ENCODE measurements at places on chromosomes 4 and X.
A peak's percentile ranks its signal among the peaks of the same experiment; 100 is the strongest.

GRCh38 chrX:119552508-119552907 lies 12.7 kb downstream of the STEEP1 start:
- no peak for DNase-seq

GRCh38 chrX:40622479-40623138 lies 619 bp upstream of the MPC1L start:
- no peak for DNase-seq

DNA sequence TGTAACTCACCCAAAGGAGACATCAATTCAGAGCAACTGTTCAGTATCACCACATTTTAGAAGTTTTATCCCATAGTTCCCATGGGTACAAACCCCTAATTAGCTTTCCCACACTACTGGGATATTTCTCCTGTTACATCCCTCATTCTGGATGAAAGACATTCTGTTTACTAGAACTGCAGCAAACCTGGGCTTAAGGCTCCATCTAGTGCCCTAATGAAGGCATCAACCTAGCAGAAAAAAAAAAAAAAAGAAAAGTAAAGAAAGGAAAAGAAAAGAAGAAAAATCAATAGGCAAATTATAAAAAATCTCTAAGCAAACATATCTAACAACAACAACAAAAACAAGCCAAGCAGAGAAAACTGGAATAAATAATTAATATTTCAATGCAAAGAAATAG lies 133.7 kb upstream of the CPXCR1 start:
- peak; percentile 2 for DNase-seq

GRCh38 chr4:120994521-120994920 lies 72.0 kb upstream of the PRDM5 start:
- DNase-seq, result no peak

DNA sequence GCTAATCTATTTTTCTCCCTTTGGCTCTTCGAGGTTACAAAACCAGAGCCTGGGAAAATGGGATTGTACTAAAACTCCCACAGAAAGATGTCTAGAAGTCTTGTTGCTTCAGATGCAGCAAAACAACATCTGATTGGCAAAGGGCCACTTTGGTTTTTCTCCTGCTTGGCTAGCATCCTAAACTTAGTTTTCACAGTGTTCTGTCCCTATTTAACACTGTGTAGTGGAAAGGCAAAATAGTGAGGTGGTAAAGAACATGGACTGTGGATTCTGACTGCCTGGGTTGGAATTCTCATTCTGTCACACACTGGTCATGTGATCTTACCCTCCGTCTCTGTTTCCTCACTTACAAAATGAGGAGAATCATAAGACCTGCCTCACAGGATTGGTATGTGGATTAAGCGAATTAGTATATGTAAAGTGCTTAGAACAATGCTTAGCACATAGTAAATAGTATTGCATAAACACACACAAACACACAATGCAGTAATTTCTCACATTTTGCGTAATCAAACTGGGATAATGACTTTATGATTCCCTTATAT lies 23.5 kb downstream of the TIGD2 start:
- no peak for DNase-seq

GRCh38 chr4:70842761-70843435 lies 3.2 kb upstream of the GRSF1 start:
- DNase-seq, result no peak

DNA sequence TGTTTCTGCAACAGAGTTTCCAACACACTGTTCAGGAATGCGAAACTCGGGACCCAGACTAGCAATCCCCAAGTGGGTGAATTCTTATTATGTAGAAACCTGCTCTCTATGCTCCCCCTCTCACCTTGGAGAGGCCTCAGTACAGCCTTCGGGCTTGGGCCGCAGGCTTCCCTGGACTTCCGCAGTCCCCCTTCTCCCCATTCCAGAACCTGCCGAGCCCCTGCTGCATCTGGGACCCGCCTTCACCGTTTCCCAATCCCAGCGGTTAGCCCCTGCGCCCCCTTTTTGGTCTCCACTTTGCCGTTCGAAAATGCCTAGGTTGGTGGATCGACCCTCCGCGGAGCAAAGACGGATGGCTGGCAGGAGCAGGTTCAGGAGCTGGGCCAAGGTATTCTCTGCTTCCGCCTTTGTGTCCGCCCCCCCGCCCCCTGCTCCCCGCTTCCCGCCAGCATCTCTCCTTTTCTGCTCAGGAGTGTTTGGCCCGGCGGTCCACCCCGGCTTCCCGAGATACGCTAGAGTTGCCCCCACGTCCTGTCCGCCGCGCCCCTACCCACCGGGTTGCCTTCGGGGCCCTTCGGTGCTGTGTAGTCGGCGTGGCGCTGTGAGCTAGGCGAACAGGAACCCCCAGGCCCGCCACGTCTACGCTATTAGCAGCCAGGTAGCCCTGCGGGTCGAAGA lies 11.5 kb downstream of the HAND2 start:
- no peak for DNase-seq

DNA sequence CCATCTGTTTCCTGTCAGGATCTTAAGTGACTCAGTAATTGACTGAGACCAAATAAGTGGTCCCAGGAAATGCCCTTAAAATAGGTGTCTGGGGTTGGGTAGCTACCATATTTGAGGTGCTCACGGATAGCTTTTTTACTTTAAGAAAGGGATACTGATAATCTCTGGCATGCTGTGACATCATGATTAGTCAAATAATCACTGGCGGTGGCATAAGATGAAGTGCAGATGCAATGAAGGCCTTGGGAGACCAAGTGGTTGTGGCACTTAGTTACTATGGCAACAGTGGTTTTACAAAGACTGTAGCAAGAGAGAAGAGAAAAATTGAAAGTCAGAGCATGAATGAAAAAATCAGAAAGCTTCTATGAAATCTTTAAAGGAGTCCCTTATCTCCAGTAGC lies 114.5 kb upstream of the SLIT2 start:
- no peak for DNase-seq

DNA sequence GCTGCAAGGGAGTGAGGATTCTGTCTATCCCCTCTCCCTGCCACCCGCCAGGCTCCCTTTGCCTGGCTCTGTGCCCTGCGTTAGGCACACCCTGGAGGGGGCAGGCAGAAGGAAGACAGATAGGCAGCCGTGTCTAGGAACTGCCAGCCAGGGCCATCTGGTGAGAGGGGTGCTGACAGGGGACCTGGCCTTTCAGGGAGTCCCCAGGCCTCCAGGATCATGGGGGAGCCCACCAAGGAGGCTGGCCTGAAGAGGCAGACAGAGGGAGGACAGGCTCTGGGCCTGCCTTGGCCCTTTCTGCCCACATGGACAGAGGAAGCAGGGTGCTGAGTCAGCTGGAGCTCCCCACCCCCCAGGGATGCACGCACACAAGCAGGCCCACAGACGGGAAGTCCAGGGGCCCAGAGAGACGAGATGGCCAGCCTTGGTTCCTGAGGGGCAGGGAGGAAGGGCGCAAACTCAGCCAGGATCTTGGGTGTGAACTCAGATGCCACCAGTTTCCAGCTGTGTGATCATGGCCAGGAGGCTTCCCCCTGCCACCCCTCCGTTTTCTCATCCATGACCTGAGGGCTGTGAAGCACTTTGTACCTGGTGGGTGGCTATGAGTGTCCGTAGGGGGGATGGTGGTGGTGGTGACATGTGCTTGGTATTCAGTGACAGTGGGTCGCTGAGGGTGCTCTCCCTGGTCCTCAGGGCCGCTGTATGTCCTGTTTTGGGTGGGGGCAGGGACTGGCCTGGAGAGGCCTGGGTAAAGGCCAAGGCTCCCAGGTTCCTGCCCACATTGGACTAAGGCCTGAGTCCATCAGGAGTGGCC lies 1.8 kb downstream of the SH3BP2 start:
- DNase-seq, result peak; percentile 15

- DNase-seq, result no peak
These were observed 44.6 kb upstream of the ADRA2C start for GRCh38 chr4:3721627-3722026.

GRCh38 chr4:47071901-47072341 lies 40.6 kb downstream of the GABRB1 start:
- no peak for DNase-seq

DNA sequence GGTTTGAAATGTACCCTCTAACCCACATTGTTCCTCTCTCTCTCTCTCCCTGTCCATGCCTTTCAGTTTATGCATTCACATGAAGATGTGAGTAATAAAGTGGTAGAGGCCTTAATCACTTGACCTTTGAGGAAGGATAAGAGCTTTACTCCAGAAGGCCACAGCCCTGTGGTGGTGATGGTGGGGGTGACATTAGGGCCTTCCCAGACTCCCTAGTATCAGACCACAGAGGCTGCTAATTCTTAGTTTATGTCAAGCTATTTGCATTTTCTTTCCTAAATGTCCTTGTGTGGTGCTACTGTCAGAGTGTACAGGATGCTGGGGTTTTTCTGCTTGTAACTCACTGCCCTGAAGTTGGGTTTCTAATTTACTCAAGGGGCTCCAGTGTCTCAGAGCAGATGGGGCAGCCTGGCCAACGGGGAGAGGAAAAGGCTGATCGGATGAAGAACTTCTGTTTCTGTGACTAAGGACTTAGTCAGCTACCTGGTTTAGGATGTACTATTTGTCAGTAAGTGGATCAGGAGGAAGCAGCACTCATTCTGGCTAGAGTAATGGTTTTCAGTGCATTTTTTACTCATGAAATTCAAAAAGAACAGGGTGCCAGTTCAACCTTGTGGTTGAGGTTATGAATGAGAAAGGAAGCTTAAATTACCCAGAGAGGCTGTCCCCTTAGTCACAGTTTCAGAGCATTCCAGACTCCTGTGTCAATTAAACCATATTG lies 509.6 kb upstream of the DIPK2B start:
- DNase-seq, result no peak

- no peak for DNase-seq
These were observed at the start of gene DCHS2 for GRCh38 chr4:154491341-154492271. TSS of gene DCHS2 (minus strand) at chr4:154491799. CDS start at chr4:154491355, 444 bp downstream.

- DNase-seq, result no peak
These were observed 1577.5 kb upstream of the PCDH7 start for GRCh38 chr4:29142708-29143107.

GRCh38 chr4:30600246-30601017 lies 119.7 kb upstream of the PCDH7 start:
- DNase-seq, result no peak

DNA sequence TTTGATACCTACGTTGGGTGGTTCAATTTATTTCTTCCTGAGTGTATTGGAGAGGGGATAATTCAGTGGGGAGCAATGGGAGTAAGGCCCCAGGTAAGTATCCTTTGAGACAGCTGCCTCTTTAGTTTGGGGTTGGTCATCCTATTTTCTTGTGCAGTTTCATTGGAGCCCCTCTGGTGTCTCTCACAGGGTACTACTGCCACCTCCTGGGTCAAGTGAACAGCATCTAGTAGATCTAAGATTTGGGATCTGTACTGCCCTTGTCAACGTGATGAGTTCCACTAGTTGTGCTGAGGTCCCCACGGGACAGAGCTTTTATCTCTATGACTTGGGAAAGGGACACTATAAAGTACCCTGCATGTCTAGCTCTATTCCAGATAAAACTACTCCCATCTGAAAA lies 80.6 kb downstream of the PBDC1 start:
- peak; percentile 16 for DNase-seq

DNA sequence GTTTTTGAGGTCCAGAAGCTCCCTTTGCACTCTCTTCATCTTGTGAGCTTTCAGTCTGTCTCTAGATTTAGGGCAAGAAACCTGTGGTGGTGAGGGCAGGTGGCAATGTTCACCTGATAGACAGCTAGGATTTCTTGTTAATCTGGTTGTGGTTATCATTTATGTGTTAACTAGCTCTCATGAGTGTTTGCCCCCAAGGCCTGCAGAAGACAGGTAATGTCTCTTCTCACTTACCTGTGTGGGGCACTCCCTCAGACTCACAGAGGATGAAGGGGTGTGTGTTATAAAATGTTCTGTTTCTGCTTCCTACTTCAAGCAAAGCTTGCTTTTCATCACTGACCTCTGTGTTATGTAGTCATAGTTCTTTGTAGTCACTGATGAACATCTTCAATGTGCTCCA lies 17.8 kb downstream of the EGF start:
- DNase-seq, result no peak

GRCh38 chr4:138021139-138021830 lies 220.9 kb downstream of the SLC7A11 start:
- DNase-seq, result no peak

DNA sequence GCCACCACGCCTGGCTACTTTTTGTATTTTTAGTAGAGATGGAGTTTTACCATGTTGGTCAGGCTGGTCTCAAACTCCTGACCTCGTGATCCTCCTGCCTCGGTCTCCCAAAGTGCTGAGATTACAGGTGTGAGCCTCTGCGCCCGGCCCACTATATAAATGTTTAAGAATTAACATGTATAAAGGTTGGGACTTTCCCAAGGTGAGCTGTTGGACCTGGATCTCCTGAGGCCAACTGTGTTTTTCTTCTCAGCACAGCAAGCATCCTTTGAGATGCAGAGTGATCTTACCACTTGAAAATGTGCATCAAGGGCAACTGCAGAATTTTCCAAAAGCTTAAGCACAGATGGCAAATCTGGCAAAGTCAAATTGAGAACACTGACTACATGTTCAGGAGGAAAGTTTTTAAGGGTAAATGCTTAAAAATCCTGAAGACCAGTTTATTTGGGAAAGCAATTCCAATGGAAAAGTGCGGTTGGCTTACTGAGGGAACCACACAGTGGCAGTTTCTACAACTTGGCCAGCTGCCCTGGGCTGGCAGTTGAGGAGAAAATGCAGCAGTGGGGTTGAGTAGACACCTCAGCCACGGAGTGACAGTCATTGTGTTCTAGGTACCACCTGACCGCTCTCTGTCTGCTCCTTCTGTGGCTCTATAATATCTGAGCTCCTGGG lies 168.9 kb downstream of the CBR4 start:
- DNase-seq, result no peak

- peak; percentile 5 for DNase-seq
These were observed 56.9 kb downstream of the CLCN3 start for GRCh38 chr4:169677150-169677748.

- no peak for DNase-seq
These were observed 737.6 kb downstream of the TRIML1 start for GRCh38 chr4:188876881-188877280.

DNA sequence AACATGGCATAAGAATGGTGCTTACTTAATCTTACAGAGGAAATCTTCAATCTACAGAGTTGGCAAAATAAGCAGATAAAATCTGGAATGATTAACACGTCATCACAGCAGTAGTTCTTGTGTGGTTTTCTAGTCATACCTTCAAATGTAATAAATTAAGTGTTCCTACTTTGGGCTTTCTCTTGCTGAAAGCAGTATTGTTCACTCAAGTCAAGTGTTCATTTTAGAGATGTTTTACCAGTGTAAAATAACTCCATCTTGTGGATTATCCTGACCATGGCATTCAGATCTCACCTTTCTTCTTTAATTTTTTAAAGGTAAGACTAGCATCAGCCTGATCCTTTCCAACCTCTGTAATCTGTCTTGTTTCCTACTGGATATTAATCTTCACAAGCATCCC lies 72.9 kb downstream of the ADAMTS3 start:
- no peak for DNase-seq

GRCh38 chr4:8044699-8045098 lies 105.0 kb upstream of the AFAP1 start:
- DNase-seq, result peak; percentile 93

GRCh38 chr4:165208741-165209388 lies 1.5 kb downstream of the KLHL2 start:
- peak; percentile 75 for DNase-seq

DNA sequence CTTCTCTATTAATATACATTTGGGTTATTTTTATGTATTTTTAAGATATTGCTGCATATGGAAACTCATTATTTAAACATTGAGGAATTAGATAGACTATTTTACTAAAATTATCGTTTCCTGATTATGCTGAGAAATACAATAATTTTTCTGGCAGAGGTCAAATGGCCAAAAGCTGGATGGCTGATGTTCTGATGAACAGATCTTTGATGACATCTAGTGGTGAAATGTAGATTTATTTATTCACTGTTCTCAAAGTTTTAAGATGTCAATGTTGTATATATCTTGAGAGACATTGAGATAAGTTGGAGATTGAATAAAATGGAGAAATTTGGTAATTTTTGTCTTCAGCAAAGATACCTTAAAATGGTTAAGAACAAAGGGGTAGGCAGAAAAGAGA lies 96.2 kb downstream of the UGT8 start:
- DNase-seq, result peak; percentile 44

- no peak for DNase-seq
These were observed 1.7 kb downstream of the SLC9B2 start for GRCh38 chr4:103074744-103075434.
